Fibroblast of the aortic adventitia (primary cell): ENCODE measurements at places on chromosomes 5 and 9. TPM values are rescaled to one million over a fixed set of nuclear protein-coding genes. Genes with fewer than 3 reads are reported as not detected.

The IL3 gene
- total RNA-seq = not detected in 2 replicates

The PCDHGA12 gene
- 39.7 and 50.5 TPM in 2 replicates for total RNA-seq

The ARRDC1 gene
- total RNA-seq = 1.8 and 15.0 TPM in 2 replicates

The TMEM267 gene
- total RNA-seq = 9.6 and 35.8 TPM in 2 replicates

The LTC4S gene
- 1.5 and 3.3 TPM in 2 replicates for total RNA-seq

The OLFM1 gene
- 0.81 and 1.5 TPM in 2 replicates for total RNA-seq

The EMB gene
- 0.16 and 13.2 TPM in 2 replicates for total RNA-seq

The DRD1 gene
- total RNA-seq = 0.18 TPM in 1 of 2 replicates, not detected in the other

The KIF4B gene
- not detected in 2 replicates for total RNA-seq

The SELENOP gene
- 58.1 and 119 TPM in 2 replicates for total RNA-seq
